ENCODE measurements at places on chromosomes 6 and 20.

- no peak for DNase-seq
These were observed 132.7 kb upstream of the IFNGR1 start for GRCh38 chr6:137351890-137352289.

DNA sequence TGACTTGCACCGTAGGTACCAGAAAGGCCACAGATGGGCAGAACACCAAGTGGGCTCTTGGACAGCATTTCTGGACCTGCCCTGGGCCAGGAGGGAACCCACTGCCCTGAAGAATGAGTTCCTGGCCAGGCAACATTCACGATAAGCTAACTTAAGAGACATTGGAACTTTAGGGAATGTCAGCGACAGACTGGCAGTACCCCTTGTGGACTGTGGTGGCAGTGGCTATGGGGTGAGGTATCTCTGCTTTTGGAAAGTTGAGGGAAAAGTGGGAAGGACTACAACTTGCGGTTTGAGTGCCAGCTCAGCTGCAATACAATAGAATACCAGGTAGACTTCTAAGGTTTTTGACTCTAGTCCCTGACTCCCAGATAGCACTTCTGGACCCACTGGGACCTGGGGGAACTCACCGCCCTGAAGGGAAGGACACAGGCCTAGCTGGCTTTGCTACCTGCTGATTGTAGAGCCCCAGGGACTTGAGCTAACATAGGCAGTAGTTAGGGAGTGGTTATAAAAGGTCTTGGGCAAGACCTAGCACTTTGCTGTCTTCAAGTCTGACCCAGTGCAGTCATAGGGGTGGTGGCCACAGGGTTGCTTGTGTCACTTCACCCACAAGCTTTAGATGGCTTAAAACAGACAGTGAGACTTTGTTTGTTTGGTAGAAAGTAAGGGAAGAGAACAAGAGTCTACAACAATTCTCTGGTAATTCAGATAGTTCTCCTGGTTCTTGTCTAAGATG is 617.6 kb downstream of the COL12A1 start:
- no peak for DNase-seq

- no peak for DNase-seq
These were observed 27.9 kb upstream of the SYNCRIP start for GRCh38 chr6:85670573-85670972.

- peak; percentile 73 for DNase-seq
These were observed 7.1 kb downstream of the HSPA1B start for GRCh38 chr6:31834367-31835250.

DNA sequence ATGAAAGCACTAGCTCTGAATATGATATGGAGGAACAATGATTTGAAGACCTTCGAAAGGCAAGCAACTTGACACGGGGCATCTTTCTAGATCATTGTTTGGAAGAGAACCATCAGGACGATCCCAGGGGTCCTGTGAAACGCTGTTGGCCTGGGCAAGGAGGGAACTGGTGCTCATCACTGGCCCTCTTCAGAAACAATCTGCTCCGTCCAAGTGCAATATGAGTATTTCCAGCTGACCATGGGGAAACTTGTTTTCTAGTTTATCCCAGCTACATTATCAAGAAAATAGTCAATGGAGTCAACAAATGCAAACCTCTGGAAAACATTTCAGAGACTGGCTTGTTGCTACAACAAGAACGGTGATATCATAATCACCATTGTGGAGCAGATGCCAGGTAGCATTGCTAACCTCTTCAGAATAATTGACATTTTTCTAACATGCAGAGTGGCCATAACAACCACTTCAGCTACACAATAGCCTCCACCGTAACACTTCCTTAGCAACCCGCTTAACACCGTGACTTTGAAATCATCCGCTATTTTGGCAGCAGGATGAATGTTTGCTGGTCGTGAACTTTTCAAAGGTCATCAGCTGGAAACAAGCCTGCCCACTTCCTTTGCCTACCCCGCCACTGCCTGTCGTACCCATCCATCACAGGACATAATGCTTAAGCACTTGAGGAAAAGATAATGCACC is 112.0 kb upstream of the PDE10A start:
- DNase-seq = no peak

- DNase-seq = no peak
These were observed 316.2 kb upstream of the CDYL start for GRCh38 chr6:4459996-4460395.
